AG08396 (cell line): ENCODE measurements at places on chromosomes 7 and 10.

DNA sequence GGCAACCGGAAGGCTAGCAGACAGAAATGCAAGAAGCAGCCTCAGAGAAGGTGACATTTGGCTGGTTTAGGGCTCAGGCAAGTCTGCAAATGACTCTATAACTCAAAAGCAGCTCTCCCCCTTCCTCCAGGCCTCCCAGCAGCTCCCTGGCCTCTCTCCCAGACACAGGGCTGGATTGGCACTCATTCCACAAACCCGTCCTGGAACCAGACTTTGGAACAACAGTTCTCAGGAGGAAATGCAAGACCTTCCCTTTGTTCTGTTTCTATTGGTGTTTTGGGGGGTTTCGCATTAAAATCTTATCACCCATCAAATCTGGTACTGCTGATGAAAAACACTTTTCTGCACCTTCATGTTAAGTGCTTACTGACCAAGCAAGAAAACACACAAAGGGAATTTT lies 40.3 kb upstream of the EFCAB10 start:
- DNase-seq: peak; percentile 71

- DNase-seq: no peak
Measured at GRCh38 chr7:31734456-31734855, 47.4 kb downstream of the PPP1R17 start.

DNA sequence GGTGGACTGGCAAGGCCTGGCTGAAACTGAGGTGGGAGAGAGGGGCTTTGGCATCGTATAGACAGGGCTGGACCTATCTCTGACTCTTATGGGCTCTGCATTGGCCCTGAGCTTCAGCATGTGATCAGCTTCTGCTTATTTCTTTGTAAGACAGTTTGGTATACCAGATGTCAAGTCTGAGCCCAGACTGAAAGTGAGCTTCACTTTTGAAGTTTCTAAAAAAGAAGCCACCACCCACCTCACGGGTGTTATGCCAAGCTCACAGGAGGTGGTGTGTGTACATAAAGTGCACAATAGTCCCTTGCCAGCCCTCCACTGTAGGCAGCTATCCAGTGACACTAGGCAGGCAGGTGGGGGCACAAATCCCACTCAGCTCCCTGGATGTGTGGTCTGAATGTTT lies 68.7 kb upstream of the SEPHS1 start:
- DNase-seq: no peak

GRCh38 chr10:6755781-6756460 lies 175.8 kb upstream of the PRKCQ start:
- peak; percentile 60 for DNase-seq

DNA sequence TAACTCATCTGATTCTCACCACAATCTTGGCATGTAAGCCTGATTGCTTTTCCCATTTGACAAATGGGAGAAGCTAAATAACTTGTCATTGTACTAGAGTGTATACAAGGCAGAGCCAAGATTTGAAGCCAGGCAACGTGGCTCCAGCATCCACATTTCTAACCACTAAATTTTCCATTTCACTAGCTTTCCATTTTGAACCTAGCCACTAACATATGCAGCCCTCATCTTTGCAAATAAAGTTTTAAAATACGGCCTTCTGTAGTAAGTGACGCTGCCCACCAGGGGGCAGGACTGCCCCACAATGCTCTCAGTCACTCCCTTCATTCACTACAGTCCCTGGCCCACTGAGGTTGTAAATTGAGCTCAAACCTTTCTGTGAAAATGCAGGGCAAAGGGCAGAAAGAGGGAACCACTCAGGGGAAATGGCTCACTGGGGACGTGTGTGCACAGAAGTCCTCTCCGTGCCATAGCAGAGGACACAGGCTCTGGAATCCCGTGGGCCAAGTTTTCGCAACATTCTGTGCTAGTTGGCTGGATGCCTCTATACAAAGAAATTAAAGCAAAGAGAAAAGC lies 315.7 kb downstream of the TNS3 start:
- peak; percentile 73 for DNase-seq

DNA sequence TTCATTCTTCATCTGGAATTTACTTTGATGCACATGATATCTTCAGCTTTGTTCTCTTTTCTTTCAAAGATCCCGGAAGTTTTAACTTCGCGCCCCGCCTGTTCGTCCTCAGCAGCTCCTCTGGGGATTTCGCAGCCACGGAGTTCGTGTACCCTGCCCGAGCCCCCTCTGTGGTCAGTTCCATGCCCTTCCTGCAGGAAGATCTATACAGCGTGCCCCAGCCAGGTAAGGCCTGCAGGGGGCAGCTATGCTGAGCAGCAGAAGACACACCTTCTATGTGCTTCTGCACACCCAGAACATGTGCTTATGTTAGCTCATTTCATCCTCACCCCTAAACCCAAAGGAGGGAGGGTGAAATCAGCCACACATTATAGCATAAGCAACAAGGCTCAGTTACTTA lies 79.7 kb upstream of the LYZL2 start:
- DNase-seq: no peak

GRCh38 chr10:30127120-30127541 lies 67.7 kb upstream of the JCAD start:
- DNase-seq: peak; percentile 47
